Glomerular endothelial cell (primary cell): ENCODE measurements at places on chromosomes 1 and 21.

- peak; percentile 10 for DNase-seq
These were observed 96.9 kb downstream of the PAPPA2 start for GRCh38 chr1:176559878-176560277.

DNA sequence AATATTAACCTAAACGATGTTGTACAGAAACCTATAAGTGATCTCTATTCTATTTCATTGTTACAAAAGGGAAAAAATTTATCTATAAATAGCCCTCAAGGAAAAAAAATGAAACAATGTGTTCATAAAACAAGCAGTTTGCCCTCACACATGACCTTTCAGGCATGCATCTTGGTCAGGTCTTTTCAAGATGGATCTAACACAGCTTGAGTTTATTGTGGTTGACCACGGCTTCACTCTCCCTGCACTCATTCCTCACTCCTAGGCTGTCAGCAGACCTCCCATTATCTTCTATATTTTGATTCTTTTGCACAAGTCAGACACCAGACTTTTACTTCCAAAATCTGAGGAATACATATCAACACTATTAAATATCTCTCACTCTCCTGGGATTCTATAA is 544.3 kb downstream of the KCNT2 start:
- no peak for DNase-seq

- DNase-seq = no peak
These were observed 13.1 kb upstream of the USP1 start for GRCh38 chr1:62423580-62424242.

GRCh38 chr1:183756326-183756725 is 48.6 kb upstream of the RGL1 start:
- no peak for DNase-seq

DNA sequence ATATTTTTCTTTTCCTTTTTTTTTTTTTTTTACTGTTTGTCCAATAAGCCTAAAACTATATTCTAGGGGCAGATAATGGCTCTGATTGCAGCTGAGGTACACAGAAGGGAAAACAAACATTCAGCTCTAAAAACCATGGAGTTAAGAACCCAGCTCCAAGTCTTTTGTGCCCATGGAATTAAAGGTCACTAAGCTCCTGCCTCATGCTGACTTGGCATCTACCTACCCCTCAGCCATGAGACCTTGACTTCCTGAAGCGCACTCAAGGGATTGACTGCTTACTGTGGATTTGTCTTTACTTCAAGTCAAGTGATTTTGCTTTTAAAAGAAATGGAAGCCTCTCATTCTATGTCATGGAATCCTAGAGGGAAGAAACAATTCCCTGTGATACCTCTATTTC is 192.3 kb downstream of the AMY1C start:
- DNase-seq = no peak

DNA sequence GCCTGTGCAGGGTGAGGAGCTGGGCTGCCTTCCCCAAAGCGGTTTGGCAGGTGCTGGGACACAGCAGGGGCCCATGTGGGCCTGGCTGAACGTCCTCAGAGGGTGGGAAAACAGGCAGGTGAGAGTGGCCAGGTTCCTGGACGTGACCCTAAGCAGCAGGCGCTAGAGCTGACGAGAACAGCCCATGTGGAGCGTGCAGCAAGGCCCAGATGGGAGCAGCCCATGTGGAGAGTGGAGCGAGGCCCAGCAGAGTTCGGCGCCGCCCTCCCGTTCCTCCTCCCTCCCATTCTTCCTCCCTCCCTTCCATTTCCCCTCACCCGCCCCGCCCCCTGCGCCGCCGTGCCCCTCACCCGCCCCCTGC is 314.4 kb upstream of the VAMP3 start:
- no peak for DNase-seq

- no peak for DNase-seq
These were observed 85.8 kb downstream of the ADARB1 start for GRCh38 chr21:45160198-45160597.

- no peak for DNase-seq
These were observed 29.4 kb upstream of the KCNA10 start for GRCh38 chr1:110548381-110548780.
